ENCODE measurements at places on chromosomes 5 and 9.

- DNase-seq = no peak
These were observed 7.4 kb downstream of the ZDHHC11B start for GRCh38 chr5:776862-777711.

DNA sequence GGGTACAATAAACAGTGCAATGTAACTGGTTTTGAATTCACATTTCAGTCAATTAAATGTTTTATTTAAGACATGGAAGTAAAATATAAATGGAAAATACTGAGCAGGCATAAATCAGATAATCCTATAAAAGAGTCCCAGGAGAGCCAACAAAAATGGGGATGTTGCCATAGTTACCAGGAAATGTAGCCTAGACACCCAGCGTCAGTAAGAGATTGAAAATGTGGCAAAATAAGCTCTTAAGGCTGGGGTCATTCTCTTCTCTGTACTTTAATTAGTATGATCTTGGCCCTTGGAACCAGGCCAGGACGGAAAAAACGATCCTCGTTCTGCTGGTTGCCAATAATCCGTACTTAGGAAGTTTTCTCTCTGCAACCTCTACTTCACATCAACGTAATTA lies 18.9 kb upstream of the RASEF start:
- DNase-seq = no peak

DNA sequence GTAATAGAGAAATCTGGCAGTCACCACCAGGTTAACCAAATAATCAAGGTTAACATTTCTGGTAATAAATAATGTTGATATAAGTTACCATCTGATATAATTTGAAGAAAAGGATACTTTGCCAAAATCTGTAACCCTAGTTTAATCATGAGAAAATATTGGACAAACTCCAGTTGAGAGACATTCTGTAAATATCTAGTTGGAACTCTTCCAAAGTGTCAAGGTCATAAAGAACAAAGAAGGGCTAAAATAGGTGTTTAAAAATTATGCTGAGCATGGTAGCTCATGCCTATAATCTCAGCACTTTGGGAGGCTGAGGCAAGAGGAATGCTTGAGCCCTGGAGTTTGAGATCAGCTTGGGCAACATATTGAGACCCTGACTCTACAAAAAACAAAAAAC lies 253.3 kb downstream of the MRPS30 start:
- DNase-seq = no peak

- DNase-seq = no peak
These were observed 934.7 kb downstream of the CDH12 start for GRCh38 chr5:21918451-21918850.

DNA sequence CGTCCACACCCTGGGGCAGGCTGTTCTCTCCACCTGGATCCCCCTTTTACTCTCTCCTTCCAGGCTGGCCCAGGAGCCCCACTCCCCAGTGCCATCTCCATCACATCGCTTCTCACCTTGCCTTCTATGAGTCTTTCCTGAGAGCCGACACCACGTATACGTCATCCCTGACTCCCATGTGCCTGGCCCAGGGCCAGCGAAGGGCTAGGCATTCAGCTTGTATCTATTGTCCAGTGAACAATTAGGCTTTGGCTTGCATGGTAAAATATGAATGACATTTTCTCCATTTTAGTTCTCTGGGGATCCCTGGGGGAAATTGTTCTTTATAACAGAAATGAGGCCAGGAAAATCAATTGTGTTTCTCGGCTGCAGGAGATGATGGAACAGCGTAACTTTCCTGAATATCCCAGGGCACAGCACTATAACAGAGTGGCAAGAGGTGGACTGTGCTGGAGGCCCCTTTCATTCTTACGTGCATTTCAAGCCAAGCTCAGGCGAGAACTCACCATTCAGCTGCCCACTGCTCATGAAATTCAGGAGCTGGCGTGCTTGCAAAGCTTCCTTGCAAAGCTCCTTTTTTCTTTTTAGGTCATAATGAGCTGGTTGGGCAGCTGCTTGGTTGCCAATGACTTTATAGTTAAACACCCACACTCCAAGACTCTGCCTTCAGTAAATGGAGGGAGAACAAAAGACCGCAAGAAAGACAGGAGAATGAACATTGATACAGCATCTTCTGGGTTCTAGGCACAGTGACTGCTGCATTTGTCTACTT lies 37.7 kb downstream of the NSG2 start:
- DNase-seq = no peak

DNA sequence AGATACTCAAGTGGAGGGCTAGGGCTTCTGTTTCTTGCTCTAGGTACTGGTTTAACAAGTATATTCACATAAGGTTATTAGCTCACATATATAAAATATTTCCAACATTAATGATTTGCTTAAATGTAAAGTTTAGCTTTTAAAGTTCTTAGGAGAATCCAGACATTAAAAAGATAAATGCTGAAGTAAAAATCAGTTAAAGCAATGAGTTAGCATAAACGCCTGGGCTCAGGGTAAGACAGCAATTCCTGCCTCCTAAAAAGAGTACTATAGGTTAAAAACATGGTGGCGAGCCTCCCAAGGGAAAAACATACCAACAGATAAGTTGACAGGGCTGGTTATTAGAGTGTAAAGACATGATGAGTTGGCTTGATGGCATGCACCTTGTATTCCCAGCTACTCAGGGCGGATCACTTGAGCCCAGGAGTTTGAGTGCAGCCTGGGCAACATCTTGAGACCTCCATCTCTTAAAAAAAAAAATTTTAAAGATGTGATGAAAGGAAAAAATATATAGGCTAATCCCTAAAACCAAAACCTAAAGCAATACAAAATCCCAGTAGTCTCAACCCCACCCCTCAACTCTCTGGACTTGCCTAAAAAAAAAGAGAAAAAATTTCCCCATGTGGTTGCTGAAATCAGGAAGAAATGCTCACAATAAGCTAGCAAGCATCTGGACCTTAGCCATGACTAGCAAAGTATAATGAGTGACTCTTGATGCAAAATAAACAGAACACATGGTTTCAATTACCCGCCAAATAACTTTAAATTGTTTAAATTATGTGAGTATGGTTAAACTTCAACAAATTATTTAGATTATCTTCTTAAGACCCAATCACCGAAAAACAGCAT lies 3.6 kb downstream of the GOLPH3 start:
- DNase-seq = no peak

GRCh38 chr5:321726-322251 lies 275 bp downstream of the AHRR start:
- no peak for DNase-seq

DNA sequence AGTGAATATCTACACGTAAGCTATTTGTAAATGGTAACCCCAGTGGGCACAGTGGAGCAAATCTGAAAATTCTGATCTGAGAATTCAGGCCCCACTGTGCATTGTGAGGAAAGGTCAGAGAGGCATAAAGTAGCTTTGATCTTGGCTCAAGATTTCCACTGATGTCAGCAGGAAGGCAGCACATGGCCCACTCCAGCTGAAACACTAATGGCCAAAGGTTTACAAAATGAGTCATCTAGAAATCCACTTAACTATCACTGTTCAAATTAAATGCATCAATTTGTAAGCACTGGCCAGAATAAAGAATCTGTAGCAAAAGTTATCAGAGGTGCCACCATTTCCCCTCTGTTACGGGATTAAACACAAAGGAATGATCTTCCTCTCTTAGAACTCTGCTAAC lies 191.6 kb downstream of the C9orf152 start:
- no peak for DNase-seq

- no peak for DNase-seq
These were observed 131.1 kb upstream of the TUT7 start for GRCh38 chr9:86485359-86485758.

DNA sequence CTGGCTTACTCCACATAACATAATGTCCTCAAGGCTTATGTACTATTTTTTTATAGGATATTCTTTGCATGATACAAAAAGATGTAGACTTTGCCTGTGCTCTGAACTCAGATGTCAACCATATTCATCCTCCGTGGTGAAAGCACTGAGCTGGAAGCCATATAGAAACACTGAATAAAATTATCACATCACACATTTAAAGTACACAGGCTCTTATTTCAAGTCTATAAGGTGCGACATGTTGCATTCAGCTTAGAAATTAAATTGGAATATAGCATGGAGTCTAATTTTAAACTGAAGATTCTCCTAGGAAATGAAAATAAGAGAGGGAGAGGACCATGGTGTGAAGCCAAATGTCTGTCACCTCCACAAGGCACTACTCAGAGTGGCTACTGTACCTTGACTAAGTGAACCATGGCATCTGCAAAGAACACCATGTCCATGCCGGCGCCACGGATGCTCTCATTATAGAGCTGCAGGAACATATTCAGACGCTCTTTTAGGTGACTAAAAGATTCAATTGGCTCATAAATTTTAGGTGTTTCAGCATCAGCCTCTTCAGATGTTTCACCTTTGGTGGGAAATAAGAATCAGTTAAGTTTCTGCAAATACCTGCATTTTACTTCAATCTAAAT lies 158.6 kb downstream of the DNAH5 start:
- DNase-seq = no peak

DNA sequence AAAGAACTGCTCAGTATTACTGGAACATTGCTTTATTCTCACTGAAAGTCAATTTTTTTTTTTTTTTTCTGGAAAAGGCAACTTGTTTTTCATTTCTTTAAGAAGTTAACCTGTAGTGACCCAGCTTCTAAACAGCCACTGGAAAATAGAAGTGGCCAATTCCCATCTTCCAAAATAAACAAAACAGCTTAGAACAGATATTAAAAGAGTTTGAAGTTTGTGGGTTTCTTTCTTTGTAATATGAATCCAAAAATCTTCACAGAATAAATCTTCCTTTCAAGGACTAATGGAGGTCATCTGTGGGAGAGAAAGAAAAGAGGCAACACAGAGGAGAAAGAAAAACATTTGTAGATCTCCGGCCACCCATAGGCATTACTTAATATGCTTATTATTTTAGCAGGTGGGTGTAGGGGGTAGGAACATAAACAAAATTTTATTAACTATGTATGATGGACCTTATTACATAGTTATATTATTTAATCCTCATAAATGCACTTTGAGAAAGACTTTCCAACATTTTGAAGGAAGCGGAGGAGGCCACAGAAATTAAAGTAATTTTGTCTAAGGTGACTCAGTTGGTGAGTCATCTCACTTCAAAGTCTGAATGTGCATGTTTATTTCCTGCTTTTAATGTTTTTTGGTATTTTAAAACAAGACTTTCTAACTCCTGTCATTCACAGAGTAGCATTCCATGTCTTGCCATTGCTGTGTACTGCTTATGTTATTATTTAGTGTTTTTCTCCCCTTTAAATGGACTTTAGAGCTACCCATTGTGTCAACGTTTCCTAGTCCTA lies 1791.8 kb upstream of the WWC1 start:
- no peak for DNase-seq

- no peak for DNase-seq
These were observed 6.6 kb upstream of the PRXL2C start for GRCh38 chr9:96661711-96662110.

DNA sequence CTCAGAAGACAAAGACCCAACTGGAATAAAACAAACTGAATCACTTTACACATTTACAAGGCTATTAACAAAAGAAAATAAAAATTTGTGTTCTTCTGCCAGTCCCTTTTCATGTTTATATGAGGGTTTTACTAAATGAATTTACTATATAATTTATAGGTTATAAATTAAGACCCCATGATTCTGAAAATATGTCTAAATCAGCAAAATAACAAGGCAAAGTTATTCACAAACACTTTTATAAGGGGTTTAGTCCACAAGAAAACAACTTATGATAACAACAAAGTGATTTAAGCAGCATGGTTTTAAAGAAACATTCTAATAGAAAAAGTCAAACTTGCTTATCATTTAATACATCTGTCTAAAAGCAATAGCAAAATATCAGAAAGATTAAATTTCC lies 4.9 kb downstream of the MIER3 start:
- no peak for DNase-seq

DNA sequence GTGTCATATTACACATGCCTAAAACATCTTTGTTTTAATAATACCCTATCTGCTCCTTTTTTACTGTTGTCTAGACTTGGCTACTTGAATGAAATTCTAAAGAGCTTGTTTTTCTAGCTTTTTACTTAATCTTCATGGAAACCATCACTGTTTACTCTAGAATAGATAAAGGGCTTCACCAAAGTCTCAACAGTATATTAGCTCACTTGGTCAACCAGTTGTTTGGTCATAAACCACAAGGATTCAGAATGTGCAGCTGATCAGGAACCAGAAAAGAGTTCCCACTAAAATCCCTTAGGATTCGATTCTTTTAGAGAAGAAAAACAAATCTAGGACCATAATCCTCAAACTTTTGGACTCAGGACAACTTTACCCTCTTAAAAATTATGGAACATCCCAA lies 38.0 kb downstream of the CDO1 start:
- DNase-seq = no peak

- DNase-seq = no peak
These were observed 1.9 kb downstream of the RAB24 start for GRCh38 chr5:177301503-177302165.

- no peak for DNase-seq
These were observed 195.4 kb downstream of the MPDZ start for GRCh38 chr9:13083963-13084528.

DNA sequence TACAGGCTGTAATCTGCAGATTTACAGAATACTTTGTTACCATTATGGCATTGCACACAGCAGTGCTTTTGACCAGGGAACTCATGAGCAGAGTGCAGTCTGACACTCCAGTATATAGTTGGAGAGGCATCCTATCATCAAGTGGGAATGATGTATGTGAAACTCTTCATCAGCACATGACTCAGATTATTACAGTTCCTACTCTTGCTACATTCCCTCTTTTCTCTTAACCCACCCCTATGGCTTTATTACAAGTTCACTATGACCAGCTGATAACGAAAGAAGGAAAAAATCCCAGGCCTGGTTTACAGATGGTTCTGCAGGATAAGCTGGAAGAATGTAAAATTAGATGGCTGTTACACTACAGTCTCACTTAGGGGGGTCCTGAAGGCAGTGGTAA lies 385.9 kb downstream of the RASEF start:
- no peak for DNase-seq

GRCh38 chr5:94945656-94946055 lies 327.2 kb downstream of the SLF1 start:
- no peak for DNase-seq

GRCh38 chr5:147963948-147964693 lies 57.8 kb upstream of the C5orf46 start:
- DNase-seq = no peak

DNA sequence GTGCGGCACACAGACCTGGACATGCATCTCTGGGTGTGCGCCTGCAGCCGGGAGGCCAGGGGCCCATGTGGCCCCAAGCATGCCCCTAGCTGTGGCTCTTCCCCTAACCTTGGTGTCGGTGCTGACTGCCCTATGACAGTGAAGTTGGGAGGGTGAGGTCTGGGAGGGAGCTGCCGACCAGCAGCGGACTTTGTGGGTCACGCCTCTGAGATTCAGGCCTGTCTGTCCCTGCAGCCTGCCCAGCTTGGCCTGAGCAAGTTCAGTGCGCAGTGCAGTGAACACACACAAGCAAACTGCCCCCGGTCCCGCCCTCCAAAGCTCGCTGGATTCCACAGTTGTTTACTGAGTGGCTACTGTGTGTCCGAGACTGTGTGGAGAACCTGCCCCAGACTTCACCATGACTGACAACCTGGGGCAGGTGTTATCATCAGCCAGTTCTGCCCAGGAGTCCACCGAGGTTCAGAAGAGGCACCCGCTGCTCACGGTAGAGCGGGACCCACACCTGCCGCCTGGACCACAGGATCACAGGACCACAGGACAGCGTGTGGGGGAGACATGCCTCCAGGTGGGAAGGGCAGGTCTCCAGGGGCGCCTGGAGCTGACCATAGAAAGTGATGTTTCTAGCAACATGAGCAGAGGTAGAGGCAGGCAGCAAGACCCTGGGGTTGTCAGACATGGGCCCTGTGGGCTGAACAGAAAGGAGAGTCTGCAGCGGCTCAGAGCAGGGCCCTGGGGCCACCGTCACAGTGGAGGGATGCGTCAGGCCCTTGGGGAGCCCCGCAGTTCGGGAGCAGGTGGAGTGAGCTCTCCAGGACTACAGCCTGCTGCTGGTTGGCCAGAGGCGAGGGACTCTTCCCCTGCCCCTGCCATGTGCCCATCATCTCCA lies 105.1 kb downstream of the PHF2 start:
- no peak for DNase-seq
